ENCODE measurements at places on chromosomes 2 and 18.

DNA sequence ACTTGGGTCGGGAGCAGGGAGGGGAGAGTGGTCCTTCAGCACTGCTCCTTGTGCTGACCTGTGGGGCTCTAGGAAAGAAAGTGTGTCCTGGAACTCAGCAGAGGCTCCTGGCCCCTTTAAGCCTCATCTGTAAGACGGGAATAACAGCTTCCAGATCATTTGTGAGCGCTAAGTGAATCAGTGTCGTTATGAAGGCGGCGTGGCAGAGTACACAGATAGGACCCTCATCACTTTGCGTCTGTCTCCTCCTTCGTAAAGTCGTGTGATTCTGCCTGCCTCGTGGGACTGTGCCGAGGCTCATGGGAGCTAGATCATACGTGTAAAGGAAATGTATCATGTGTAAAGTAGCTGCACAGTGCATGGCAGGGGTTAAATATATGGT is 18.6 kb downstream of the COLEC11 start:
- DNase-seq = no peak

GRCh38 chr2:148602885-148603561 is 41.5 kb upstream of the EPC2 start:
- no peak for DNase-seq

- DNase-seq = no peak
These were observed 112.5 kb upstream of the OTX1 start for GRCh38 chr2:62938126-62938525.

DNA sequence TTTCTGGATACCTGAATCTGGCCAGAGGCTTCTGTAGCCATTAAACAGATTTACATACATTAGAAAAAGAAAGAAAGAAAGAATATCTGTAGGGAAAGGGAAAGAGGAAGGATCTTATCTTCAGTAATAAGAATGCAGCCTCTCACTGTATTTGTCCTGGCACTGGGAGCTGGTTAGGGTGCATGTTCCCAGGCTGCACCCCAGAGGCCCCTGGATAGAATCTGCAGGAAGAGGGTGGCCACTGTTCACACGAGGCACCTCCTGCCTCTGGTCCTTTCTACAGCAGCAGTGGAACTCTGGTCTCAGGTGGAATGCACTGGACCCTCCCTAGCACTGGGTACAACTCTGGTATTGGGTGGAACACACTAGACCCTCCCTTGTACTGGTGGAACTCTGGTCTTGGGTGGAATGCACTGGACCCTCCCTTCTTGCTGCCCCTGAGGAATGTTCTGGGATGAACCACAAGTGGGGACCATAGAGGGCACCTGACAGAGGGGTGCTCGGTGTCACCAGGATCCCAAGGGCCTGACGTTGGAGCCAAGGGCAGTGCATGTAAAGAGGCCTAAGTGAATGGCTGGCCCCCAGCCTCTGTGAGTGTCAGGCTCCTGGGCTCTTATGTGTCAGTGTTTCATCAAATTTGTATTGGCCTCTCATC is 27.4 kb upstream of the PXDN start:
- DNase-seq = no peak

DNA sequence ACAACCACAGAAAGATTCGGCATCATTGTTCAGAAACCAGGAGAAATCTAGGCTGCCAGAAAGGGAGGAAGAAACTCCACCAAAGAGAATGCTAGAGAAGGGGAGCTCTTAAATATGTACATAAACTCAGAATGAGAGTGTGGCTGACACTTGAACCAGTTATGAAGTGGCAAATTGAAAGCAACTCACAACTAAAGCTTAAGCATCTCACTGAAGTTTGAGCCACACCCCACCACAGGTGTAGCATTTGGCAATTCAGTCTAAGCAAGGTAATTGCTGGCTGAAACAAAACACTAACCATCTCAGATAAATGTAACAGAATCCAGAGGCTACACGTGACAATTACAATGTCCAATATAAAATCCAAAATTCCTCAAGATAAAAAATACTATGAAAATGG is 168.4 kb downstream of the DOK6 start:
- no peak for DNase-seq

DNA sequence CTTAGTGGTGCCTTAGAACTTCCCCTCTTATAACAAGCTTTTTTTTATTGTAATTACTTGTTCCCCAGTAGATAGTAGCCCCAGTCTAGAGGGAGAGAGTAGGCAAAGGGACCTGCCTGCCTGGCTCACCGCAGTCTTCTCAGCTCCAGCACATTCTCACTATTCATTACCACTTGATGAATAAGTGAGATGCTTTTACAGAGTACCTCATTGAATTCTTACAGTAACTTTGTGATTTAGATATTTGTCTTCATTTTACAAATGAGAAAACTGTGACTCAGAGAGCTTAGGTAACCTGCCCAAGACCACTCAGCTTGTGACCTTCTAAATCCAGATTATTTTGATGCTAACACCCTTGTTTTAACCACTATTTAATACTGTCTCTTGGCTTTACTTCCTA is 77.8 kb downstream of the CHRNA1 start:
- no peak for DNase-seq

- no peak for DNase-seq
These were observed 64.8 kb downstream of the MOGAT1 start for GRCh38 chr2:222736301-222736700.

DNA sequence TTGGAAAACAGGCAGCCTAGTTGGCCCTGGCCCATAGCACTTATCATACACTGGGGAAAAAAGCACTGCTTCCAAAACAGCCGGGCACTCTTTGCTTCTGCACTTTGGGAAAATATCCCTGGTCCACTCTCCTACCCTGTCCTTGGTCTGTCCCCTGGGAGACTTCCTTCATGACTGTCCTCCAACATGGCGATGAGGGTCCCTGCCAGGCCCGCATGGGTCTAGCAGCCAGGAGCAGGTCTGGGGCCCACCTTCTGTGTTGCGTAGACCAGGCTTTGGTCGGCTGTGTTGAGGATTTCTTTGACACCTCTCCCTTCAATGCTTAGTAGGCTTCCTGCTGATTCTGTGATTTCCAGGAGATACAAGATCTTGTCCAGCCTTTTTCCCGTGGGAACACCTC is 12.2 kb downstream of the KCNF1 start:
- DNase-seq = no peak

GRCh38 chr2:239173301-239173700 is 227.5 kb downstream of the HDAC4 start:
- no peak for DNase-seq

- DNase-seq = no peak
These were observed 1.6 kb downstream of the WDR7 start for GRCh38 chr18:56652802-56653201.

GRCh38 chr18:25825979-25826776 is 264.2 kb downstream of the SS18 start:
- no peak for DNase-seq

- no peak for DNase-seq
These were observed 49.2 kb upstream of the PPP1CB start for GRCh38 chr2:28702415-28702861.

DNA sequence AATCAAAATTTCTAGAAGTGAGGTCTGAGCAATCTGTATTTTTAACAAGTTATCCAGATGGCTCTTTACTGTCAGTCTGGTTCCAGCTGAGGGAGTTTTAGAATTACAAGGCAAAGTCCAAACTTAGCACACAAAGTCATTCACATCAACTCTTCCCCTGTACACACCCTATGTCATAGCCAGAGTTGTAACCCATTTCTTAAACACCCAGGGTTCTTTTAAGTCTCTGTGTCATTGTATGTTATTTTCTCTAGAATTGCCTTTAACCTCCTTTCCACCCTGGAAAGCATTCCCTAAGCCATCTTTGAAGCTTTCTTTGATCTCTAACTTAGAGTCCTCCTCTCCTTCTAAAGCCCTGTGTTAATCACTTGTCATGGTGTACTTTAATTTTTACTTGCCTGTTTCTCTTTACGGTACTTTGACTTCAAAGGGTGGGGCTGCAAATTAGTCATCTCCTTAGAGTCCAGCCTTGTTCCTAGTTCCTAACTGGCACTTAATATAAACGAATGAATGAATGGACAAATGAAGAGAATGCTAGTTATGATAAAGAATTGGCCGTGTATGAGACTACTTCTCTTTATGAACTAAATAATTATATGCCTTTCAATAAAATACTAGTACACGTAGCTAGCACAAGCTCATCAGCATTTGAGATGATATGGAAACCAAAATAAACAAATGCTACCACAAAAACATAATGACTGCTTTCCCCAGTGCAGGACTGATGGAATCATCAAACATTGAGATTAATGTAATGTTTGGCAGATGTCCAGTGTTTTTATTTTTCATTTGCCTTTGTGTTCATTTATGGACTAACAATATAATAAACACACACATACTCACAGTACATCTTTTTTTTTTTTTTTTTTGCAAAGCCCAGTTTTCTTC is 11.9 kb upstream of the ACTR3 start:
- DNase-seq = no peak

DNA sequence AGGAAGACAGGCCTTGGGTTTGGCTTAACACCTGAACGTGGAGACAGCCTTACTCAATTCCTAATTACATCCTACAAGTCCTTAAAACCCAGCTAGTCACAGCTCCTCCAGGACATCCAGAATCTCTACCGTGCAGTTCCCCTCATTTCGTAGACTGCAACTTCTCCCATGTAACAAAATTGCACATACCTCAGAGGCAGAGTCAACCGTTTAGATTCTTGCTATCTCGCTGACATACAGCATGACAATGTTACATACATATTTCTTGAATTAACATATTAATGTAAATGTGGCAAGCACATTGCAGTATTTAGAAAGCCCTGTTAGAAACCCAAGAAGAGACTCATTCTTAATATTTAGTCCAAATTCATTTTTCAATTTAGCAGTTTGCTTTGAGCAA is 358.7 kb downstream of the SETBP1 start:
- no peak for DNase-seq

- no peak for DNase-seq
These were observed 733.6 kb upstream of the ZEB2 start for GRCh38 chr2:145253492-145253891.

DNA sequence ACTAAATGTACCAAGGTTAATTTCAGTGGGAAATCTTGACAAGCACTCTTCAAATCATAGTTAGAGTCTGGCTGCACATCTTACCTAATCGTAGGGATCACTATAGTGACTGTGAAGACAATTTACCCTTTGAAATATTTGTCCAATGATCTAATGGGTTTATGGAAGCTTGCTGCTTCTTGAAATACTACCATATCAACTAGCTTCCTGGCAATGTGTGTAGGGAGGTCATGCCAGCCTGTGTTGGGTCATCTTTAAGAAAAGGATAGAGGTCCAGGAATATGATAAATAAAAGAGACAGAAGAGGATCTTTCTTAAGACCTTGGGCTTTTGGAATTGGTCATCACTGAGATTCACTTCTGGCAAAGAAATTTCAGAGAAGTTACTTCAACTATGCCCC is 84.4 kb downstream of the POLE4 start:
- no peak for DNase-seq

DNA sequence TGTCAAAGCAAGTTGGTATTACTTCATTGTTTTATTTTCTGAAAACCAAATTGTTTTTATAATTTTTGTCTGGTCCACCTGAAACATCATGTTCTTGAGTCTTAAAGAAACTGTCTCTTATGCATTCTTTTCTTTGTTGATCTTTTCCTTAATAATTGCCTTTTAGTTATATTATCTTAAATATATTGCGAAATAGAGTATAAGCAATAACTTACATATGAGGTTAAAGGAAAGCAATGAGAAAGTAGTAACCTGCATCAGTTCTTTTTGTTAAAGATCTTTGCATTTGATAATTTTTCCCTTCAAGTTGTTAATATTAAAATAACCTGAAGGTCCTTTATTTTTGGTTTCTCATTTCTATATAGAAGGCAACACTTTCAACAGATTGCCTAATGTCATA is 315.0 kb downstream of the CTNNA2 start:
- no peak for DNase-seq

DNA sequence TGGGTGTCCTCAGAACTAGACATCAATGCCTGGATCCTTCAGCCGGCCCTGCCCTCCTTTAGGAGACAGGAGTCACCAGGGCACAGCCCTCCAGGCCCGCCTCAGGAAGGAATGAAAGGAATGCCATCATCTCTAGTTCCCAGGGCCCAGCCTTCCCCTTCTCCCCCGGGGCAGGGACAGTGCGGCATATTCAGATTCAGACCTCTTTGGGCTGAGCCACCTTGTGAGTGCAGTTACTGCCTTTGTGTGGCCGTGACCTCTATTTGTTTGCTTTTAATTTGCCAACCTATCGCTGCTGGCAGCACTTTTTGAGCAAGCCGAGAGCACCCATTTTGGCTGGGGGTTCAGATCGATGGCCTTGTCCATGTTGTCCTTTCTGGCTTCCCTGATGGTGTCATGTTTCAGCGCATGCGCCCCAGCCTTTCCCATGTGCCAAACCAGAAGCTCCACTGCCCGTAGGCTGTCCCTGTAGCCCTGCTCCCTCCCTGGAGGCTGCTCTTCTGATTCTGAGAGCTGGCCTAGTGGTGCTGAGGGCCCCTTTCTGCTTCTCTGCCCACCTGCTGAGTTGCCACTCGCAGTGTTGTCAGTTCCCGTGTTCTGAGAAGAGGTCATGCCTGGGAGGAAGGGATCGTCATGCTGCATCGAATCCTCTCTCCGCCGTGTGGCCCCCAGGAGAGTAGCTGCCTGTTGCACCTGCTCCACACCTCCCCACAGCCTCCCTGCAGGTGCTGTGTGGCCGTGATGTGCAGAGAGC is 10.9 kb downstream of the ANKRD23 start:
- peak; percentile 80 for DNase-seq

DNA sequence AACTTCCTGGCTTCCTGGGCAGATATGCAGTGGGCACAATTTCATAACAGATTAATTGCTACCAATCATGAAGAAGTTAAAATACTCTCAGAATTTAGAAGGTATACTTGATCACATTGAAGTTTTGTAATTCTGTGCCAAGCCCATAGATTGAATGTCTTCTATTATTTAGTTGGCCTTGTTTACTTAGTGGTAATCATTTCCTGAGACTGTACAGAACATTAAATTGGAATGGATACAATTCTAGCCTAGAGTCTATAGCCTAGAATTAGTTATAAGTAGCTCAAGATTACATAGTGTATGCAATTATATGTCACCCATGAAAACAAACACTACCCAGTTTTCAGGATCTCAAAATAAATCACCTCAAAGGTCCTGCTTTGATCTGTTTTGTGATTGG is 615.8 kb downstream of the XIRP2 start:
- no peak for DNase-seq

DNA sequence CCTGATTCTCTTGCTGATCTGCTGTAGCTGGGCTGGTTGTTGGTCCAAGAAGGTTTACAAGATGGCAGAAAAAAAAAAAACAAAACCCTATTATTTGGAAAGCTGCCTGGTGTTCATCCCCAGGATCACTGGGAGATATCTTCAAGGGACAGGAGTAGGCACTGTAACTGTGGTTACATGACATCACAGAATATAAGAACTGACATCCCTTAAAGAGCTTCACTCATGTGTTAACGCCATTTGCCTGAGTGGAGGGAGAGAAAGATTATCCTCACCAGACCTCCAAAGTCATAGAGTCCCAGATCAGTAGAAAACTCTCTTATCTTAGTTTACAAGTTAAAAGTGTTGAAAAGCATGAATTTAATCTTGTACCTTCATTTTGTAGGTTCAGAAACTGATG is 95.3 kb upstream of the BZW1 start:
- no peak for DNase-seq

- no peak for DNase-seq
These were observed 37.8 kb upstream of the RTTN start for GRCh38 chr18:70243131-70243929.

GRCh38 chr2:72395096-72395495 is 247.4 kb upstream of the CYP26B1 start:
- DNase-seq = no peak

Measured in NCI-H2029 (cell line).